Hypothalamus (tissue), 51 donors: ENCODE measurements at places on chromosomes 3 and 15.

- no peak for DNase-seq
These were observed 96.9 kb upstream of the STRIT1 start for GRCh38 chr3:155390351-155390750.

DNA sequence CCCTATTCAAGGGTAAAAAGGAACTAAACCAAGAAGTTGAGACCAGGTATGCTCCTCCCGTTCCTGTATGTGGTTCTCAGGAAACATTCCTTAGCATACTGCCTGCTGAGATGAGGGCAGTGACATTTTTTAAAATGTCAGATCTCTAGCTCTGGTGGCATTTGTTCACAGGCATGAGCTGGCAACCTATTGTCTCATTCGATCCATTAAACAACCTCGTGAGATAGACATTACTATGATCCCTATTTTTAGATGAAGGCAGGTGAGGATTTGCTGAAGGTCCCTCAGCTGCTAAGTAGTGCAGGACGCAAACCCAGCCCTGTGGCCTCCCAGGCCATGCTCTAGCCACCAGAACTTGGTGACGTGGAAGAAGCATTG is 74.9 kb downstream of the SIDT1 start:
- DNase-seq = no peak

- no peak for DNase-seq
These were observed 43.7 kb downstream of the CTDSPL start for GRCh38 chr3:37905346-37905745.

DNA sequence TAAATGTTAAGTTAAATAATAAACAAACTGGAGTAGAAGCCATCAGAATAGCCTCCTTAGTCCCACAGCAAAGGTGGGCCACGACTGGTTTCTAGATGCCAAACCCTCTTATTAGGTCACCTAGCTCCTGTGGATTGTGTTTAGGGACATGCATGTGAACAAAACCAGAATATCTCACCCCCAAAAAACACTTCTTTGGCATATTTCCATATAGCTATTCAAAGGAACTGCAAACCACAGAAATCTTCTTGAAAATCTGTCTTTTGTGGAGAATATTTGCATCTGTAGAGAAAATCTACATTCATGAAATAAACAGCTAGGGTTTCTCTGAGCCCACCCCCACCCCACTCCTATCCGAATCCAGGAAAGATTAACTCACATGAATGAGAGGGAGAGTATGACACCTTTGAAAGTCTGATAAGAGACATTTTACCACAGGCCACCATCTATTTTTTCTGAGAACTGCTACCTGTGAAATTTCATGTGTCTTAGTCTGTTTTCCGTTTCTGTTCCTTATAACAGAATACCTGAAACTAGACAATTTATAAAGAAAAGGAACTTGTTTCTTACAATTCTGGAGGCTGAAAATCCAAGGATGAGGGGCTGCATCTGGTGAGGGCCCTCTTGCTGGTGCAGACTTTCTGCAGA is 159.4 kb downstream of the NEK10 start:
- no peak for DNase-seq

- no peak for DNase-seq
These were observed 651.7 kb upstream of the CCDC54 start for GRCh38 chr3:106725566-106725965.

DNA sequence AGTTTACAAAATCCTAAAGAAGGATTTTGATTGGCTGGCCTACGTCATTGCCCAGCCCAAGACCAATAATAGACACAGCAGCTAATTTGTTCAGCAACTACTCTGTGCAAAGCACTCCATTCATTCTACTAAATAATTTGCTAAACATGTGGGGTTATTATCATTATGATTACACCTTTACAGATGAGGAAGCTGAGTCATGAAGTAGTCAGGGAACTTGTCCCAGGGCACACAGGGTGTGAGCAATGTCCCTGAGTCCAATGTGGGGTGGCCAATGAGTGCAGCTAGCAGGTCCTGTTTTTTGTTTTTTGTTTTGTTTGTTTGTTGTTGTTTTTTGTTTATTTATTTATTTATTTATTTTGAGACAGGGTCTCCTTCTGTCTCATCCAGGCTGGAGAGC is 183.6 kb downstream of the ABHD5 start:
- DNase-seq = no peak

- DNase-seq = peak; percentile 14
These were observed 15.6 kb downstream of the PIF1 start for GRCh38 chr15:64809649-64810496.

DNA sequence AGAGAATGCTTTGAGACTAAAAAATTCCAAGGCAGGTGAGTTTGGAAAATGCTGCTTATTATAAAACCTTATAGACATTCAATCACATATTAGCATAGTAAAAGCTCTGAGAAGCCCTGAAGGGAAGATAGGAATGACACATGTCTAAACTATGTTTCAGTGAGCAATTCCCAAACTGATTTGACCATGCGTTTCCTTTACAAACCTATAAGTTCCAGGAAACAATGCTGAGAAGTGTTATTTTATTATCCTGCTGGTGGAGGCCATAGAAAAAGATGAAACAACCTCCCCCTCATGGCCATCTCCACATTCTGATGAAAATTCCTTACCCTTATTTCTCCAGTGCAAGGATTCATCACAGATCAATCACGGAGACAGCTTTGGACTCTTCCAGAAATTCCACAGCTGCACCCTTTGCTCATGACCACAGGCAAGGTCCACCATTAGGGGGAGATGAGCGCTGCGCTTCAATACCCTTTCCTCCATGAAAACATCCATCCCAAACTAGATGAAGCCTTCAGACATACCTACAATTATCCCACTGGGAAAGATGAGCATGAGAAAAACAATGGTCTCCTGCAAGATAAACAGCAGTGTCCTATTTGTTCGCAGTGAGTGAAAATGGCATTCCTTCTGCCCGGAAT is 372.1 kb downstream of the MAGI1 start:
- no peak for DNase-seq

DNA sequence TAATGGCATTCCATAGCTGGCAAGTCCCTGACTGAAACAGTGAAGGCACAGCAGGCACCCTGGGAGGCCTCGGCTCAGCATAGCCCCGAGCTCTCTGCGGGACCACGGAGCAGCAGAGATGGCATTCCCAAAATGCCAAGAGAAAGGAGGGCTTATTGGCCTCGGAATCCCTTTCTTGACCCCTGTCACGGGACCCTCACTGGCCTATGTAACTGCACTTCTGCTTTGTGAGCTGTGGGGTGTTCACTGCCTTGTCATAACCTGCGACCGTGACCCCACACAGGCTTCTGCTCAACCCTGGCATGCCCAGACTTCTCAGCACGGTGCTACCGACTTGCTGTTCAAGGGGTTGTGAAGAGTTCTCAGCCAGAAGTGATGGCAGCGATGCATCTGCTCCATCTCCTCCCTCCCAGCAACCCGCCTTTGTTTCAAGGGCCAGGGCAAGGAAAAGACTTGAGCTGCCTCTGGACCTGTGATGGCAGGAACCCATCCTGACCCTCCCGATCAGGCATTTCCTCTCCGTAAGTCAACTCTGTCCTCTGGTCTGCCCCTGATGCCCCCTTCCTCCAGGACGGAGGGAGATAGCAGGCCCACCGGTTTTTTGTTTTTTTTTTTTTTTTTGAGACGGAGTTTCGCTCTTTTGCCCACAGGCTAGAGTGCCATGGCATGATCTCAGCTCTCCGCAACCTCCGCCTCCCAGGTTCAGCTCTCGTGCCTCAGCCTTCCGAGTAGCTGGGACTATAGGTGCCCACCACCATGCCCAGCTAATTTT is 30.5 kb downstream of the EHD4 start:
- DNase-seq = no peak

DNA sequence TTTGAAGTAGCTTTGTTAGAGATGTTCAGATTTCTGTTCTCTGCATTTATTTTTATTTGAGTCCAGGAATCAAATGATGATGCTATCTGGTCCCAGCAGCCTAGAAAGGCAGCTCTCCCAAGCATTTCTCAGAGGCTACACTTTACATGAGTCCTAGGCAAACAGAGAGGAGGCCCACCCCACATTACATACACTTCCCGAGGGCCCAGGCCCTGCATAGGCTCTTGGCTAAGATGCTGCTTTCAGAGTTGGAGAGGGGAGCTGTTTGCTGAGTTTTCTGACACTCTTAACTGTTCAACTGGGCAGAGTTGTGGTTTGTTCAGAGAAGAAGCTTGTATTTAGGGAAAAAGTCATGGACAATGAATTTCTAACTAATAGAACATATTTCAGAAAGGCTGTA is 117.9 kb upstream of the RGMA start:
- DNase-seq = no peak

GRCh38 chr3:53526704-53527055 is 32.3 kb downstream of the CACNA1D start:
- DNase-seq = no peak

GRCh38 chr3:111677007-111677392 is 81.9 kb upstream of the ZBED2 start:
- DNase-seq = no peak

DNA sequence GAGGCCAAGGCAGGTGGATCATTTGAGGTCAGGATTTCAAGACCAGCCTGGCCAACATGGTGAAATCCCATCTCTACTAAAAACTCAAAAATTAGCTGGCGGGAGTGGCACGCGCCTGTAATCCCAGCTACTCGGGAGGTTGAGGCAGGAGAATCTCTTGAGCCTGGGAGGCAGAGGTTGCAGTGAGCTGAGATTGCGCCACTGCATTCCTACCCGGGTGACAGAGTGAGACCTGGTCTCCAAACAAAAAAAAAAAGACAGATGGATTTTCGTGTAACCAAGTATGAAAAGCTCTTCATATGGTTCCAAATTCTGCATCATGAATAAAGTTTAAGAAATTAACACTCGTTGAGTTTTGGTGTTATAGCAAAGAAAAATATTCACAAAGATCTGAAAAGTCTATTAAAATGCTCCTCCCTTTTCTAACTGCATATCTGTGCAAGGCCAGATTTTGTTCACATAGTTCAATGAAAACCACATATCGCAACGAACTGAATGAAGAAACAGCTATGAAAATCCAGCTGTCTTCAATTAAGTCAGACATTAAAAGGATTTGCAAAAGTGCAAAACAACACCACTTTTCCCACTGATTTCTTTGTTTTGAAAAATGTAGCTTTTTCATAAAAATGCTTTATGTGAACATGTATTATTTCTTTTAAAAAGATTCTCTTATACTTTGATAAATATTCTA is 23.8 kb upstream of the FBLN2 start:
- no peak for DNase-seq

DNA sequence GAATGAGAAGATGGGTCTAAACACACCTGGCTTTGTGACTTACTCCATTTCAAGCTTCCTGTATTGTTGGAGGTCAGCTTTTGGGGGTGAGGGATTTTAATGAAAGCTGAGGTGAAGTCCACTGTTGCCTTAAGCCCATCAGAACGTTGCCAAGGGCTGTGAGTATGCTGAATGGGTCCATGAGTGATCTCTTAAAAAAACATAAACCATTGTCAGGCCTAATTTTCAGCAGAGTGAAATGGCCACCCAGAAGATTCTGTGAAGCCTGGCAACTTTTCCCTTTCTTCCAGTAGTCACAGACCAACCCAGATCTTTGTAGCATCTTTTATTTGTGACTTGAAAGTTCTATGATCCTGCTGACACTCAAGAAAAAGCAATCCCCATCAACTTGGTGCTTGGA is 87.0 kb downstream of the SMAD3 start:
- no peak for DNase-seq

- no peak for DNase-seq
These were observed 5.4 kb upstream of the TFG start for GRCh38 chr3:100703865-100704264.

DNA sequence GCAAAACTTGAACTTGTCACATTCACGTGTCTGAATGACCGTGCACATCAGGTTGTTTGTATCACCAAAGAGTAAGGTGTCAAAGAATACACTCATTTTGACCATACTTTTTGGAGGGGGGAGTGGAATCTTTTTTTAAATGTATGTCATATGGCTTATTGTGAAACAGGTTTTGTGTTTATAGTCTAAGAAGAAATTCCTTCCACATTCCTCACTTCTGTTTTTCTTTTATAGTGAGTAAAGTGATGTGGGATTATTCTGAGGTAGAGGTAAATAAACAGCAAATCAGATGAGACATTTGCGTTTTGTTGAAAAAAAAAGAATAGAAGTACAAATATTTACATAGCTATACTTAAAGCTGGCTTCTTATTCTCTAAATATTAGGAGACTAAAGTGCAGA is 33.0 kb downstream of the SRP14 start:
- no peak for DNase-seq

GRCh38 chr3:114974387-114974786 is 172.7 kb downstream of the ZBTB20 start:
- no peak for DNase-seq

DNA sequence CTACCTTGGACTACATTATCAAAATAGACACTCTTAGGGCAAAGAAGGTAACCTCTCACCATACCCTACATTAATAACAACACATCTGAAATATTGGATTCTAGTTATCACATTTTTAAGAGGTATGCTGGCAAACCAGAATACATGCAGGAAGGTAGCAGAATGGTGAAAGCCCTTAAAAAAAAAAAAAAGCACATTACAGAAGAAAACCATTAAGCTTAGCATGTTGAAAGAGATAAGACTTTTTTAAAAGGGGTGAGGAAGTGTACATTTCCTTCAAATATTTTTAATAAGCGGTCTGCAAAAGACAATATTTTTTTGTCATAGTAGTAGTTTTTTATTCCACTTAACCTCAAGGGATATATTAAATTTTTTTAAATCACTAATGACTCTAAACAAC is 46.5 kb upstream of the WDR5B start:
- no peak for DNase-seq

DNA sequence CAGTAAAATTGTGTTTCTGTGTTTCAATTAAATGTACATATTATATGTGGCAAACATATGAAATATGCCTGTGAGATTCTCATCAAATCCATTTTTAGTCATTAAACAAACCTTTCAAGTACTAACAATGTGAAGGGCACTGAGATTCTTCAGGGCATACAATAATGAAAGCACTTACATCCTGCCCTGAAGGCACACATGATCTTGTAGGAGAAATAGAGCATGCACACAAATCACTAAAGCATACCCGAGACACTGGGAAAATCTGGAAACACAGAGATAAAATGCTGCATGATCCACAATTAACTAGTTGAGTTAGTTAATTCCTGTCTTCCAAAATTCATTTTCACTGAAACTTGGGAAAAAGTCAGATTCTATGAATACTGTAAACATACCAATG is 810.5 kb upstream of the NECTIN3 start:
- no peak for DNase-seq

GRCh38 chr3:66428733-66429132 is 72.1 kb downstream of the LRIG1 start:
- DNase-seq = peak; percentile 50

GRCh38 chr15:89860431-89860830 is 33.4 kb downstream of the AP3S2 start:
- DNase-seq = no peak

GRCh38 chr3:129248286-129248979 is 973 bp upstream of the COPG1 start:
- DNase-seq = no peak

DNA sequence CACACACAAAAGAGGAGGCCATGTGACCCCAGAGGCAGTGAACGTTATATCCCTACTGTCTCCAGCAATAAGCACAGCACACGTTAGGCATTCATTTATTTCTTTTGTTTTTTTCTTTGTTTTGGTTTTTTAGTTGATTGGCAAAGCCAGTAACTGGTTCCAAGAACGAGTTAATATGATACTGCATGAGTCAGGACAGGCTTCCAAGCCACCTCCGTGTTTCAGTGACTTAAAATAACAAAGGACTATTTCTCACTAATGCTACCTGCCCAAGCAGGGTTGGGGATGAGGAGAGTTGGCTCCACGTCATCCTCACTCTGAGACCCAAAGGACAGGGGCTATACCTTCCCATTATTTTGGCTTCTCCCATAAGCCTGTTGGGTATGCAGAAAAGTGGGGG is 130.5 kb downstream of the ST8SIA2 start:
- no peak for DNase-seq

GRCh38 chr3:59660376-59660775 is 610.6 kb upstream of the CFAP20DC start:
- no peak for DNase-seq
